Stimulated activated naive B cell treated with anti-CD40 and anti-IgM and Interleukin-4, amounts not matched to agents 10 μg/mL and 1 μg/mL and 100 μg/mL, for 72 hours (primary cell): ENCODE measurements at places on chromosomes 16 and 17.
A peak's percentile ranks its signal among the peaks of the same experiment; 100 is the strongest.

DNA sequence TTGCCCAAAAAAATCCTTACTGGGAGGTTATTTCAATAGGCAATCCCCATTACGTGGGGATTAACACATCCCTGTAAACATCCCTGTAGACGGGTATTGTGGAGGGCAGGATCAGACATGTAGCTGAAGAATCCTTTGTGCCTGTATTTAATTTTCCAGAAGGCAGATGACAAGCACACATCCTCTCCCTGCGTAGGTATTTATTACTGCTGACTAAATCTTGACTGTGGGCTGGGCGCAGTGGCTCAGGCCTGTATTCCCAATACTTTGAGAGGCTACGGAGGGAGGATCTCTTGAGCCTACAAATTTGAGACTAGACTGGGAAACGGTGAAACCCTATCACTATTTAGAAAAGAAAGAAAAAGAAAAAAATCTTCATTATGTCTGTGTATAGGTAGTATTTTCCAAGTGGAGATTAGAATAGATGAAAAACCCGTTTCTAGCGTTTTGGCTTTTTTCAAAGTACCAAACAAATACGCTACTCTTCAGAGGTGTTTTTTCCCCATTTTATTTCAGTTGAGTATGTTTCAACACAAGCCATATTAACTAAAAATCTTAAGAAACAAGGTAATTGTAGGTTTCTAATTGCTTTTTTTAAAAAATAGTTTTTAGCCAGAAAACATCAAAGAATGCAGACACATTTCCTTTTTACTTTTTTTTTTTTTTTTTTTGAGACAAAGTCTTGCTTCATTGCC, 1.5 kb upstream of the MARF1 start:
- H3K4me3 ChIP-seq = peak overlapping the region; percentile 88
- DNase-seq = no peak
- H3K4me1 ChIP-seq = peaks cover 54% of the 10 kb centered on the region
- peaks cover 2% of the 10 kb centered on the region for H3K36me3 ChIP-seq

- H3K4me3 ChIP-seq = peak overlapping the region; percentile 32
- peaks cover 30% of the 10 kb centered on the region for H3K4me1 ChIP-seq
- H3K36me3 ChIP-seq = no peaks in the 10 kb centered on the region
- H3K27me3 ChIP-seq = peaks cover 24% of the 10 kb centered on the region
- DNase-seq = no peak
- peak overlapping the region; percentile 76 for H3K27ac ChIP-seq
These were observed 27.3 kb downstream of the SLC6A4 start for GRCh38 chr17:30208214-30208613.

DNA sequence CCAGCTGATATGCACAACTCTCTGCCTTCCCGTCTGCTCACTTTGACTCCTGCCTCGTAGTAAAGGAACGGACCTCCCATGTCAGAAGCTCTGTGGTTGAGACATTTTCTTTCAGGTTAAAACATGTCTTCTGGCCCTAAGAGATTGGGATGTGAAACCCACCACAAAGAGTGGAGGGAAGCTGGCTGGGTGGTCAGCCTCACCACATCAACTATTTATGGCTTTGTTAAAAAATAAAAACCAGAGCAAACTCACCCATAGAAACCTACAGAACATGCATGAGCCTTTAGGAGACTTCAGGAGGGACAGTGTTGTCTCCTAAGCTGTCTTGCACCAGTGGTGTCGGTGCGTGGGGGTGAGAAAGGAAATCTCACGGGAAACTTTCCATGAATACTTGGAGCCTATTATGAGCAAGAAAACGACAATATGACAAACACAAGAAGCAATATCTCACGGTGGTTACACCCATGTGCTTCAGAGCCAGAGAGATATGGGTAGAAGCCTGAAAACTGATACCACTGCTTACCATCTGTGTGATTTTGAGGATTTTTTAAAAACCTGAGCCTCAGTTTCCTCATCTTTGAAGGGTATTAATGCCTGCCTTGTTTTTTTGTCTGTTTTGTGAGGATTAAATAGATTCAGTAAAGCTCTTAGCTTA, 61.7 kb upstream of the XYLT1 start:
- peaks cover 13% of the 10 kb centered on the region for H3K27me3 ChIP-seq
- no peak overlapping the region for H3K4me3 ChIP-seq
- H3K36me3 ChIP-seq = peaks cover 2% of the 10 kb centered on the region
- peak; percentile 4 for DNase-seq
- H3K4me1 ChIP-seq = peaks cover 34% of the 10 kb centered on the region
- H3K27ac ChIP-seq = peak overlapping the region; percentile 44

- DNase-seq = no peak
- H3K4me3 ChIP-seq = no peak overlapping the region
- no peak overlapping the region for H3K27ac ChIP-seq
- H3K4me1 ChIP-seq = peaks cover 6% of the 10 kb centered on the region
- no peaks in the 10 kb centered on the region for H3K36me3 ChIP-seq
These were observed 49.9 kb downstream of the NT5M start for GRCh38 chr17:17352836-17353624.

- peaks cover 29% of the 10 kb centered on the region for H3K4me1 ChIP-seq
- H3K27me3 ChIP-seq = no peaks in the 10 kb centered on the region
- no peak overlapping the region for H3K4me3 ChIP-seq
- H3K27ac ChIP-seq = no peak overlapping the region
- H3K36me3 ChIP-seq = peaks cover 48% of the 10 kb centered on the region
These were observed 5.7 kb downstream of the METRNL start for GRCh38 chr17:83085103-83085502.

GRCh38 chr17:75636381-75637142, 3.3 kb downstream of the SMIM5 start:
- peaks cover 20% of the 10 kb centered on the region for H3K4me1 ChIP-seq
- no peaks in the 10 kb centered on the region for H3K27me3 ChIP-seq
- H3K27ac ChIP-seq = no peak overlapping the region
- no peak overlapping the region for H3K4me3 ChIP-seq

DNA sequence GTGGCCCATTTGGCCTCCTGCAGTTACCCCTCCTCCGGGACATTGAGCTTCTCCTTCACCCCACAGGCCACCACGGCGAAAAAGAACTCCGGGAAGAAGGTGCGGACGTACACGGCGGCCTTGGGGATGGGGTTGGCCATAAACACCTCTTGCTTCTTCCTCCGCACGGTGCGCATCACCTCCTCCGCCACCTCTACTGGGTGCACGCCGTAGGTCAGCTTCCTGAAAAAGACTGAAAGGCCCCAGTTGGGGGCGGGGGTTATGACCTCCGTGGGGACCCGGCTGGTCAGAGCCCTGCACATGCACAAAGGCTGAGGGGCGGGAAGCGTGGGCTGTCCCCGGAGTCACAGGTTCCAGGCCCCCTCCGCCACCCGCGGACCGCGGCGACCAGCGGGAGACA, 19.9 kb downstream of the DHRS7C start:
- peaks cover 22% of the 10 kb centered on the region for H3K27me3 ChIP-seq
- DNase-seq = no peak
- no peak overlapping the region for H3K27ac ChIP-seq

DNA sequence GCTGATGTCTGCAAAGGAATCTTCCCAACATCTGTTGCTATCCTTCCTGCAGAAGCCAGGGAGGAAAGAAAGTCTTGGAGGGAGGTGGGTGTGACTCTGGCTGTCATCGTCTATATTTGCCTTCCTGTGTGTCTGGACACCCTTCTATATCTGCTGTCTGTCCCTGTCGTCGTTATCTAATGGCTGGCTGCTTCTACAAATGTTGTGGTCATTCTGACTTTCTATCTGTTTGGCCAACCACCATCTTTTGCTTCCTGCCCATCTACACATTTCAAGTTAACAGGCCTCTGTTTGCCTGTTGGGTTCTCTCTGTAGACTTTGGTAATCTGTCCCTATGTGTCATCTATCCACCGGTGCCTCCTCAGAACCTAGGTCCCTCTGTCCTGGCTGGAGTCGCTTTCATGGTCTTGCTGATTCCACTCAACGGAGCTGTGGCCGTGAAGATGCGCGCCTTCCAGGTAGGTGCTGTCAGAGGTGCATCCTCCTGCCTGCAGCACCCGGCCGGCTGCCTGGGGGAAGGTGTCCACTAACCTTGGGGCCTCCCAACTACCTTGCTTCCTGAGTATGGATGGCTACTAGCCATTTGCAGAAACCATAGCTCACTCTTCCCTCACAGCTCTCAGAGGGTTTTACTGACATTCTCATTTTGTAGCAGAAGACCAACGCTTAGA, 30.2 kb downstream of the ABCC3 start:
- peak overlapping the region; percentile 77 for H3K27ac ChIP-seq
- peaks cover 23% of the 10 kb centered on the region for H3K27me3 ChIP-seq
- no peak overlapping the region for H3K4me3 ChIP-seq
- no peak for DNase-seq
- H3K4me1 ChIP-seq = peaks cover 15% of the 10 kb centered on the region

- no peak overlapping the region for H3K4me3 ChIP-seq
- DNase-seq = no peak
- peaks cover 3% of the 10 kb centered on the region for H3K36me3 ChIP-seq
- H3K27ac ChIP-seq = no peak overlapping the region
- peaks cover 48% of the 10 kb centered on the region for H3K27me3 ChIP-seq
- peaks cover 12% of the 10 kb centered on the region for H3K4me1 ChIP-seq
These were observed 44.5 kb upstream of the MEOX1 start for GRCh38 chr17:43706235-43706634.
